Myometrial cell (primary cell): ENCODE measurements at places on chromosomes 6 and 20. TPM values are rescaled to one million over a fixed set of nuclear protein-coding genes. Genes with fewer than 3 reads are reported as not detected.

Gene GRM4
- not detected in 2 replicates for total RNA-seq

Gene ANGPT4
- not detected in 2 replicates for total RNA-seq

Gene ADGRB3
- total RNA-seq = 0.18 TPM in 1 of 2 replicates, not detected in the other

Gene FAM217A
- not detected in 2 replicates for total RNA-seq

Gene SEMG2
- total RNA-seq = not detected in 2 replicates

Gene HAO1
- total RNA-seq = not detected in 2 replicates

Gene SNAP25
- total RNA-seq = 4.3 and 7.3 TPM in 2 replicates

Gene MUCL3
- total RNA-seq = not detected in 2 replicates

Gene UBR2
- 10.7 and 13.3 TPM in 2 replicates for total RNA-seq

Gene FOXF2
- not detected in 2 replicates for total RNA-seq

Gene CFAP61
- not detected in 2 replicates for total RNA-seq

Gene BEND3
- total RNA-seq = 0.71 and 0.86 TPM in 2 replicates

Gene PPIL6
- 0.29 and 1.1 TPM in 2 replicates for total RNA-seq

Gene LY6G6D
- total RNA-seq = not detected in 2 replicates

Gene EPHA7
- total RNA-seq = under 0.01 TPM in 2 replicates

Gene ID4
- total RNA-seq = 3.5 and 4.4 TPM in 2 replicates

Gene F13A1
- not detected in 2 replicates for total RNA-seq

Gene BMP2
- total RNA-seq = 0.53 and 1.2 TPM in 2 replicates
